Tibial artery (tissue), 4 donors: ENCODE measurements at places on chromosomes 12 and 14.

- no peak overlapping the region for H3K4me3 ChIP-seq
- no peaks in the 10 kb centered on the region for H3K27me3 ChIP-seq
- DNase-seq, result no peak
- no peaks in the 10 kb centered on the region for H3K4me1 ChIP-seq
Measured at GRCh38 chr14:85300107-85300506, 229.8 kb upstream of the FLRT2 start.

DNA sequence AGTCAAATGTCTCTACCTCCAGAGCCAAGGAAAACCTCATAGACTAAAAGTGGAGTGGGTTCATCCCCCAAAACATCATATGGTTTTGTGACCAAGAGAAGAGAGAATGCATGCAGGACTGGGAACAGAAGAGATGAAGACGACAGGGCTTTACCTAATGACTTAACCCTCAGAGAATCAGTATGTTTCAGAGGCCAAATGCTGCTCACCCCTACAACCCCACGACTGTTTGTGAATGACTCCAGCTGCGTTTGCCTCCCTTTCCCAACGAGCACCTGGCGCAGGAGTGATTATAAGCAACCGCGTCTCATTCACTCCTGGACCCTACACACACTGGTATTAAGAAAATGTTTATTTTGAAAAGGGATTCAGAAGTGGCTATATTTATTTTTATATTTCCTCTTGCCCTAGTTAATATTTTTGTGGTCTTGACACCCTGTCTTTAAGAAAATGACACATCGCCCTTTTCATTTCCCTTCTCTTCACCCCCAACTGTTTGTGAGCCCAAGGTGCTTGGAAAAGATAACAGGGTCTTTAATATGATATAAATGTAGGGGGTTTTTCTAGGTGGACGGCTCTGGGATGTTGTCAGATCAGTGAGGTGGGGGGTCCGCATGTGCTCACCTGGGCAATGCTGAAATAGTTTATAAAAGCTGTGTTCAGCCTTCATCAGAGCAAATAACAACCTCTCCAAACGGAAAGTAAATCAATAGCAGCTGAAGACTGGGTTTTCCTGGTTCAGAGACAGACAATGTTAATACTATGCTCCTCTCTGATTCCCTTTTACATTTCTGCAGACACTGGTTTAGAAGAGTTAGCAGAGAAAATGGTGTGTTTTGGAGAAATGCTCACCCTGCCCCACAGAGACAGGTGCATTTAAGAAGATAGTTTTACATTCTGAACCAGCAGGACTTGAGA, 77.7 kb downstream of the SLC15A4 start:
- H3K27ac ChIP-seq, result no peak overlapping the region
- no peaks in the 10 kb centered on the region for H3K4me1 ChIP-seq
- H3K27me3 ChIP-seq, result no peaks in the 10 kb centered on the region
- H3K4me3 ChIP-seq, result no peak overlapping the region
- DNase-seq, result no peak

- DNase-seq, result no peak
- peaks cover 31% of the 10 kb centered on the region for H3K36me3 ChIP-seq
- H3K4me3 ChIP-seq, result no peak overlapping the region
- no peaks in the 10 kb centered on the region for H3K4me1 ChIP-seq
- H3K27ac ChIP-seq, result no peak overlapping the region
- H3K27me3 ChIP-seq, result no peaks in the 10 kb centered on the region
Measured at GRCh38 chr14:87971010-87971409, 22.0 kb downstream of the GALC start.

DNA sequence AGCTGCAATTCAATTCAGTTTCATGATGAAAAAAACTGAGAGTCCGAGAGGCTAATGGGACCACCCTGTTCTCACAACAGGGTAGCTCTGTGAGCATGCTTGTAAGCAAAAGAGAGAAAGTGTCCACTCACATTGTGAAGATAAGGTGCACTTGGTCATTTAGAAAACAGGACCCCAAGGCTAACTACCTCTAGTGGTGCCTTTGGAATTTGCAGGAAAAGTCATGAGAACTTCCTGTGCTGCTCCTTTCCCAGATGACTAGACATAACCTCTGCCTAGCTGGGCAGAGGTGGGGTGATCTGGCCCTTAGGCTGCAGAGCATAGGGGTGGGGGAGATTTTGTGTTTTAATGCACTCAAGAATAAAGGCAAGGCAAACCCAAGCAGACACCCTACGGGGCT, 118.9 kb downstream of the STAB2 start:
- H3K36me3 ChIP-seq, result no peaks in the 10 kb centered on the region
- peaks cover 3% of the 10 kb centered on the region for H3K27me3 ChIP-seq
- H3K27ac ChIP-seq, result no peak overlapping the region
- DNase-seq, result no peak
- no peak overlapping the region for H3K4me3 ChIP-seq

GRCh38 chr12:60335745-60336144, 739.9 kb downstream of the SLC16A7 start:
- H3K36me3 ChIP-seq, result no peaks in the 10 kb centered on the region
- no peak for DNase-seq
- no peaks in the 10 kb centered on the region for H3K4me1 ChIP-seq
- no peak overlapping the region for H3K4me3 ChIP-seq
- H3K27me3 ChIP-seq, result no peaks in the 10 kb centered on the region

- no peaks in the 10 kb centered on the region for H3K27me3 ChIP-seq
- H3K4me1 ChIP-seq, result peaks cover 3% of the 10 kb centered on the region
- no peak for DNase-seq
Measured at GRCh38 chr14:51999084-51999483, 9.7 kb downstream of the RTRAF start.

DNA sequence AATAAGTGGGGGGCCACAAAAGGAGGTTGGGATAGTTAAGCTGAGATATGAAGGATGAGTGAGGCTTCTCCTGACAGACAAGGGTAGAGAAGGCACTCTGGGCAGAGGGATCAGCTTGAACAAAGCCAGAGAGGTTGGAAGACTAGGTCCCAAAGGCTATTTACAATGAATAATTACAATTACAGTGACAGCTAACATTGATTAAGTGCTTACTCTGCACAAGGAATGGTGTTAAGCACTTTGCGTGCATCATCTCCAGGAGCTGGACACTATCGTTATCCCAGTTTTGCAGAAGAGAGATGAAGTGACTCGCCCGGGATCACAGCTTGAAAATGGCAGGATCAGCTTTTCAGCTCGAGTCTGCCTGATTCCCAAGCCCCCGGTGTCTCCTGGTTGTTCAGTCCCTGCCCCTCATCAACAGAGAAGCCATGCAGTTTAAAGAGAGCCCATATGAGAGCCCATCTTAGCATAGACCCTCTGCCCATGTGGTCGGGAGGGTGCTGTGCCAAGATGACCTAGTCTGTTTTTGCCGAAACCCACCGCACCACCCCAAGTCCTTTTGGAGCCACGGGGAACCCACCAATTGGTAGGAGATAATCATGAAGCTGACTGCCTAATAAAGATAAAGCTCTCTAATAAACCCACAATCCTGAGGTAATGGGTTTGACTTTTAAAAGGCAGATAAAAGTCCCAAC, 89.9 kb upstream of the HSPB8 start:
- no peaks in the 10 kb centered on the region for H3K36me3 ChIP-seq
- no peaks in the 10 kb centered on the region for H3K4me1 ChIP-seq
- H3K27me3 ChIP-seq, result peaks cover 24% of the 10 kb centered on the region
- no peak for DNase-seq
- H3K27ac ChIP-seq, result no peak overlapping the region

- H3K4me3 ChIP-seq, result no peak overlapping the region
- H3K4me1 ChIP-seq, result peaks cover 9% of the 10 kb centered on the region
- H3K27me3 ChIP-seq, result no peaks in the 10 kb centered on the region
- no peaks in the 10 kb centered on the region for H3K36me3 ChIP-seq
Measured at GRCh38 chr12:2363836-2364609, 311.2 kb downstream of the CACNA1C start.

- H3K27me3 ChIP-seq, result no peaks in the 10 kb centered on the region
- H3K4me3 ChIP-seq, result no peak overlapping the region
- H3K4me1 ChIP-seq, result no peaks in the 10 kb centered on the region
- H3K27ac ChIP-seq, result no peak overlapping the region
Measured at GRCh38 chr14:45990252-45990651, 661.3 kb downstream of the RPL10L start.

DNA sequence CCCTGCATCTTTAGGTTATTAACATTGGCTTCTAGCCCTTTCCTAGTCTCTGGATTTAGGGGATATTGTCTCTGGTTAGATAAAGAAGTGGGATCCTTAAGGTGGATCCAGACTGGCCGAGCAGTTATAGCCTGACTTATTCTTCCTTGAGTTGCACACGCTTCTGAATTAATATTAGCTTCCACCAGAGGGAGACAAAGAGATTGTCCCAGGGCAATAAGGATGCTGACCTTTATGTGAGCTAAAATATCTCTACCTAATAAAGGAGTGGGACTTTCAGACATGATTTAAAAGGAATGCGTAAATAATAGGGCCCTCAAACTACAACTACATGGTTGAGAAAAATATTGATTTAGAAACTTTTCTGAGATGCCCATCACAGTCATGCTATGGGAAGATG, 139.7 kb downstream of the SLCO1B3 start:
- no peaks in the 10 kb centered on the region for H3K4me1 ChIP-seq
- no peaks in the 10 kb centered on the region for H3K27me3 ChIP-seq
- H3K36me3 ChIP-seq, result no peaks in the 10 kb centered on the region
- DNase-seq, result no peak

DNA sequence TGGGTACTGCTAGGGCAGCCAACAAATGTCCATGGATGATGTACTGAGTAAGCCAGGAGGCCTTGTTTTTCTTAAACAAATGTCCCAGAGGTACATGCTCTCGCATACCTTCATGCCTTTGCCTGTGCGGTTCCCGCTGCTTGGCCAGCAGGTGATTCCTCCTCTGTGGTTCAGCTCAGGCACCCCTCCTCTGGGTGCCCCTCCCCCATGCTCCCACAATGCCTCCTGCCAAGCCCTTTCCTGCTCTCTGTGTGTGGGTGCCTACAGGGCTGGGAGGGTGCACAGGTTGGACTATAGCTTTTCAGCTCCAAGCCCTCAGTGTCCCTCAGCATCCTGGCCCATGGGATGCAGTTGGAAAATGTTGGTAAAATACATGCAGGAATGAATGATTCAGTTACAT, 23.5 kb downstream of the ASB2 start:
- H3K27me3 ChIP-seq, result no peaks in the 10 kb centered on the region
- peaks cover 17% of the 10 kb centered on the region for H3K4me1 ChIP-seq
- H3K36me3 ChIP-seq, result peaks cover 36% of the 10 kb centered on the region
- H3K4me3 ChIP-seq, result no peak overlapping the region

DNA sequence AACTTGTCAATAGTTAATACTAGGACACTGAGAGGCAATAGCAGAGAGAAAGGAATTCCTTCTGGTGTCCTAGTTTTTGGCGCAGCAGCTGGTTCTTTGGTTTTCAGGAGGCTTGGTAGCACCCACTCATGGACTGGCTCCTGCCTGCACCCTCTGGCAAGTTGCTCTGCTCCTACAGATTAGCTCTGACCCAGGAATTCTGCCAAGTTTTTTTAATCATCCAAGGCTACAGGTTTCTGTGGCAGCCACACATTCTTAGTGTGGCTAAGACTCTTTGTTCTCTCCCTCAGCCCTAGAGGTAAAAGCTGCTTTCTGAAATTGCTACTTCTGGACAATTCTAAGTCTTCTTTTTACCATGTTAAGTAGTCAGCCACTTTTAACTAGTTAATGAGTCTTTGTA, 72.0 kb upstream of the FKBP4 start:
- H3K27ac ChIP-seq, result no peak overlapping the region
- H3K4me1 ChIP-seq, result peaks cover 11% of the 10 kb centered on the region
- H3K4me3 ChIP-seq, result no peak overlapping the region
- no peaks in the 10 kb centered on the region for H3K36me3 ChIP-seq

- DNase-seq, result peak; percentile 57
- H3K27me3 ChIP-seq, result no peaks in the 10 kb centered on the region
- H3K4me1 ChIP-seq, result no peaks in the 10 kb centered on the region
- H3K27ac ChIP-seq, result no peak overlapping the region
Measured at GRCh38 chr12:111699-112493, 45.3 kb downstream of the IQSEC3 start.
